ENCODE measurements at places on chromosomes 3 and 15.

DNA sequence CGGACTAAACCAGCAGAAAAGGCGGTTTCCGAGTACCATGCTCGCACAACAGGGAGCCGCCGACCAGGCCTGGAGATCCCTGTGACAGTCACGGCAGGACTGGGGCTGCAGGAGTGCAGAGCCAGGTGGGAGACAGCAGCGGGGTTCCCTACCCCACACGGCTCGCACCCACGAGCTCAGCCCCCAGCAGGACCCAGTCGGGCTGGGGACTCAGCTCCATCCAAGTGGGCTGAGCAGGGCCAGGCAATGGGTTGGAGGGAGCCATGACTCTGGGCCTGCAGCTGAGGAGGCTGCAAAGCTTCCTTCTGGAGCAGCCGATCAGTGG, 15.8 kb downstream of the XXYLT1 start:
- no peak for DNase-seq

DNA sequence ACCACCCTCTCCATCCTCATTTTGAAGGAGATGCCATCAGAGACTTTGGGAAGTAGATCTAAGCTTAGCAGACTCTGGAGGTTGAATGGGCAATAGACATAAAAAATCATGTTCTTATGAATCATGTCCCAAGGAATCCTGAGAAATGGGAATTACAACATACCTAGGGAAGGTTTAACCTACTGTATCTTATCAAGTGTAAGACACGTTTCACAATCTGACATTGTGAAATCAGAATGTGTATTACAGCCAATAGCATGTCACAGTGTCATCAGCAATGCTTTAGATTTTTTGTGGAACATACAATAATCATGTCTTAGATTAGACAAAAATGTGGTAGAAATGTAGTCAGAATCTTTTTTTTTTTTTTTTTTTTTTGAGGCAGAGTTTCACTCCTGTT, 332.4 kb upstream of the TLE3 start:
- DNase-seq = no peak

DNA sequence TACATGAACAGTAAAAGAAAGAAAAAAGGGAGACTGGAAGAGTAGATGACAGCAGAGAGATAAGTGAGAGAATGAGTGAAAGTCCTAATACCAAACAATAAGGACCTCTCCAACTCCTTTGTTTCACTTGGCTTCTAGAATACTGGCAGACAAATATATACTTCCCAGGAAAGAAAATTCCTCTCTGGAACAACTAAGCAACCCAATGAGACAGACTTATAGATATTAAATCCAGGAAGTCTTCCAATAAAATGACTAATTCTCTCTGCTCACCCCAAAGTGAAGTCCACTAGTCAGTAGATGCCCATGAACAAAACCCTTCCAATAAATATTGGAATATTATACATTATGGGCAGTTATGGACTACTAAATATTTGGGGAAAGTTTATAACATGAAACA, 114.2 kb downstream of the NEDD4 start:
- DNase-seq = no peak

GRCh38 chr15:57555270-57555669, 36.4 kb upstream of the MYZAP start:
- no peak for DNase-seq

DNA sequence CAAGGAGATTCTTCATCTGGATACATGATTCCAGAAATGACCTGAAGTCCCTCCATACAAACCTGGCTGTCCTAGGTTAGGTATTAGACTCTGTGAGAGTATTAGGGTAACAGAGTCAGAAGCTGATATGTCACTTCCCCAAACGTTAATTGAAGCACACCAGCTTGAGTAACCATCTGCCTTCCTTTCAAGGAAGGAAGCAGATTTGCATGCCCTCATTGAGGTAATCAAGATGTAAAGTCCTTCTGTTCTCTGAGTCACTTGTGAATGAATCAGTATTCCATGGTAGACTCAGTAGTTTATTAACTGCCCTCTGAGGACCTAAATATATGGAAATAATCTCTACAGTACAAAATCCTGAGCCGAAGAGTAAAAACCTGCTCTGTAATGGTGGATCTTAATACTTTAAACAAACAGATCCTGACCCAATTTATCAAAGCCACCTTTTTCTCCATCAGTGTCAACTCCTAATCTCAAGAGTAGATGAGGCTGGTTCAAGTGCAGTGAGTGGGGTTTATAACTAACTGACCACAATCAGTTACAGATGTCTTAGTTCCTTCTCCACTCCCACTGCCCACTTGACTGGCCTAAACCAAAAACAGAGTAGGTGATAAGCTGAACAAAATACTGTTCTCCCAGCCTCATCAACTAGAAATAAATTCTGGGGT, 246.2 kb upstream of the CHRM5 start:
- DNase-seq = no peak
